ENCODE measurements at places on chromosomes 1 and 21. TPM values are rescaled to one million over a fixed set of nuclear protein-coding genes. Genes with fewer than 3 reads are reported as not detected.

The E2F2 gene
- 12.1 TPM for total RNA-seq

The TXNIP gene
- total RNA-seq = 5,328 TPM

- DNase-seq = no peak
These were observed 303.6 kb downstream of the PTPRC start for GRCh38 chr1:198942466-198942865.

The KIF17 gene
- 5.7 TPM for total RNA-seq

DNA sequence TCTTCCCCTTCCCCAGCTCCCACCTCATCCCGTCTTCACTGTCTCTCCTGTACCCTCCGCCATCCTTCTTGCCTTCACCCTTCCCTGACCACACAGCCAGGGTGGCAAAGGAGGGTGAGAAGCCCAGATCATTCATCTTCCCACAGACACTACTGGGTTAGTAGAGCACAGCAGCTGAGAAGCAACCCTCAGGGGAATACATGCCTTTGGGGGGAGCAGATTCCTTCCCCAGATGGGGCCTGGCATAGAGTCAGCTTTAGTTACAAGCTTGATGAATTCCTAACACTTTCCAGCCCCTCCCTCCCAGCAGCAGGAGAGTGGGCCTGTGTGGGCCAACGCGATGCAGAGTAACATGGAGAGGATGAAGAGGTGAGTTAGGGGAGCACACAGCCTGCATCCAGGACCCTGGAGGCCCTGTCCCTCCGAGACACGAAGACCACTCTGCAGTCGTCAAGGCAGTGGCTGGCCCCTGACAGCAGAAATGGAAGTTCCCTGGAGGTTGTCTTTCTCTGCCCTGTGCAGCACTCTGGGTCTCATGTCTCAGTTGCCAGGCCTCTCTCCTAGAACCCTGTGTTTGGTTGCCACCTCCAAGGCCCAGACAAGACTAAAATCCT lies 8.8 kb upstream of the BTG2 start:
- no peak for DNase-seq

DNA sequence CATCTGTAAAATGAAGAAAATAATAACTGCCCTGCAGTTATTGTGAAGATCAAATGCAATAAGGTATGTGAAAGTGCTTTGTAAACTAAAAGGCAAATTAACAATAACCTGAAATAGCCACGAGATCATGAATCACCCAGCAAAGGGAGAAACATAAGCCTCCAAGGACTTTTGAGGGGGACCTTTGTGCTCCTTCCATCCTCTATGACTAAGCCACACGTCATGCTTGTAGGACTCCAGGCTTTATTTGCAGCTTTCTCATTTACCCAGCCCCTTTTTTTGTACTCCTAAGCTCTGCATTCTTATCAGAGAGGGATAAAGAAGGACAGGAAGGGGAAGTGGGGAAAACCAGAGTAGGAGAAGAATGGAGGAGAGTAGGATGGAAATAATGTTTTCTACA lies 115.1 kb downstream of the PROX1 start:
- DNase-seq = no peak

The SLC9C2 gene
- total RNA-seq = not detected

DNA sequence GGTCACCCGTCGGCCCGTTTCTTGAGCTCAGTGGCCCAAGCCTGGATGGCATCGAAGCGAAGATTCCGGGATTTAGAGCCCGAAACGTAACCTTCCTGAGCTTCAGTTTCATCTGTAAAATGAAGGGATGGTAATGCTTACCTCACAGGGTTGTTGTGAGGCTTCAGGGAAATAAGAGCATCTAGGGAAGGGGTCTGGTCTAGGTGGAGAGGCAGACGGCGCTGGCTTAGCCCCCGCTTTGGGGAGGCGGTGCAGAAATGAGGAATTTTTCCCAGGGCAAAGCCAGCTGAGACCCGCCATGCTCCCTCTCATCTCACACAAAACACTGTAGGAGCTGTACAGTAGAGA lies 717 bp upstream of the MYCL start:
- no peak for DNase-seq

The WDR26 gene
- 141 TPM for total RNA-seq

DNA sequence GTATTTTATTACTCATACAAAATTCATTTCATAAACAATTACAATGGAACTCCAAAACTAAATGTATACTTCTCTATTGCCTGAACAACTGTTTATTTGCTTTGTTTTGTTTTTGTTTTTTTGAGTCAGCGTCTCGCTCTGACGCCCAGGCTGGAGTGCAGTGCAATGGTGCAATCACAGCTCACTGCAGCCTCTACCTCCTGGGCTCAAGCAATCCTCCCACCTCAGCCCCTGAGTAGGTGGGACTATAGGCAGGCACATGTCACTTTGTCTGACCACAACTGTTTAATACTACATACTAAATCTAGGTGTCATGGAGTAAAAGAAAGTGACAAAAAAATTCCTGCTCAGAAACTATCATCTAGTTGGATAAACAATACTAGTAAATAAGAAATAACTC lies 49.3 kb downstream of the RAB3GAP2 start:
- DNase-seq = no peak
